ENCODE measurements at places on chromosomes 16 and 17.

GRCh38 chr17:27366437-27366836, 72.5 kb downstream of the WSB1 start:
- ATAC-seq, result no peak

- ATAC-seq, result peak; percentile 83
Measured at GRCh38 chr17:48241131-48241591, 133.6 kb downstream of the SNX11 start.

DNA sequence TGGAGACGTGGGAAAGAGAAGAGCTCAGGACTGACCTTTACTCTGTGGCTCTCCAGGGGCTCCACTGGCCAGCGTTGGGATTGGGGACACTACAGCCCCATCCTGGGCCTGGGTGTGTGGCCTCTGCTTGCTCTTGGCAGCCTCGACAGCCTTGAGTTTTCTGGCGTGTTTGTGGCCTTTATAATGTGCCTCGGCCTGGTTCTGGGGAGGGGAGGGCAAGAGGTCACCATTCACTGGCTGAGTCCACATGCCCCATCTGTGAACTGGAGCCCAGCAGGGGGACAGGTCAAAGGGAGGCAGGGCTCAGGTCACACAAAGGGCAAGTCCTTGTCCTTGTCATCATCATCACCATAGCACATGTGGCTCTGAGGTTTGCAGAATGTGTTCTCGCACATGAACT, 11.7 kb downstream of the NKIRAS2 start:
- no peak for ATAC-seq

- peak; percentile 59 for ATAC-seq
Measured at GRCh38 chr16:87203060-87203656, 114.0 kb downstream of the C16orf95 start.

- no peak for ATAC-seq
Measured at GRCh38 chr17:1905190-1905913, 75.5 kb downstream of the RPA1 start.

- no peak for ATAC-seq
Measured at GRCh38 chr16:20773679-20774078, 9.9 kb downstream of the ACSM3 start.

- no peak for ATAC-seq
Measured at GRCh38 chr17:52532373-52532772, 373.9 kb upstream of the CA10 start.

All from stimulated activated memory B cell treated with anti-CD40 and anti-IgM and Interleukin-4, amounts not matched to agents 10 μg/mL and 1 μg/mL and 100 μg/mL, for 72 hours (primary cell).